ENCODE measurements at places on chromosomes 16 and 17. TPM values are rescaled to one million over a fixed set of nuclear protein-coding genes. Genes with fewer than 3 reads are reported as not detected.

The ABCA10 gene
- total RNA-seq, result 0.39 TPM

The TBC1D3L gene
- not detected for total RNA-seq

The HS3ST3A1 gene
- total RNA-seq, result 0.07 TPM

The GRN gene
- 445 TPM for total RNA-seq

The MRPS23 gene
- 37.3 TPM for total RNA-seq

All from mammary microvascular endothelial cell (primary cell).